ENCODE measurements at places on chromosomes 12 and 14.

DNA sequence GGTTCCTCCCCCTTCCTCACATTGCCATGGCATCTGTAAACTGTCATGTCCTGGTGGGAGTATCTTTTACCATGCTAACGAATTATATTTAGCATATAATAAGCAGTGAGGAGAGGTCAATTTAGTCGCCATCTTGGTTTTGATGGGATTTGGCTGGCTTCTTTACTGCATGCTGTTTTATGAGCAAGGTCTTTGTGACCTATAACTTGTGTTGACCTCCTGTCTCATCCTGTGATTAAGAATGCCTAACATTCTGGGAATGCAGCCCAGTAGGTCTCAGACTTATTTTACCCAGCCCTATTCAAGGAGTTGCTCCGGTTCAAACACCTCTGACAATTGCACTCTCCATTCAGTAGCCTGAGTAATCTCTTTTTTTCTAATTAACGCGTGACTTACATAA is 2.1 kb upstream of the EIF4B start:
- peak; percentile 83 for DNase-seq

GRCh38 chr12:93784339-93785086 is 107.3 kb downstream of the CRADD start:
- DNase-seq: no peak

GRCh38 chr12:124531906-124532305 is 35.5 kb downstream of the NCOR2 start:
- no peak for DNase-seq

DNA sequence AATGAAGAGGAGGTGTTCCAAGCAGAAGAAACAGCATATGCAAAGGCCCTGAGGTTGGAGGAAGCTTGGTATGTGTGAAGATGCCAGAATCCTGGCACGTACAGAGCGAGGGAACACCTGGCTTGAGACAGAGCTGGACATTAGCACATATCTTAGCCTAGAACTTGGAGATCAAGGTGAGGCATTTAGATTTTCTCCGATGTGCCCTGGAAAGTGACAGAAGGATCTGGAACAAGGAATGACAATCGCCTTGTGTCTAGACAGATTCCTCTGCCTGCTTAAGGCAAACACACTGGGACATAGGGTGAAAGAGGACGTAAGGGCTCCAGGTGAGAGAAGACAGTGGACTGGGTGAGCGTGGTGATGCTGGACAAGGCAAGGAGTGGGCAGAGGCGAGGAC is 32.2 kb upstream of the NOS1 start:
- DNase-seq: no peak

DNA sequence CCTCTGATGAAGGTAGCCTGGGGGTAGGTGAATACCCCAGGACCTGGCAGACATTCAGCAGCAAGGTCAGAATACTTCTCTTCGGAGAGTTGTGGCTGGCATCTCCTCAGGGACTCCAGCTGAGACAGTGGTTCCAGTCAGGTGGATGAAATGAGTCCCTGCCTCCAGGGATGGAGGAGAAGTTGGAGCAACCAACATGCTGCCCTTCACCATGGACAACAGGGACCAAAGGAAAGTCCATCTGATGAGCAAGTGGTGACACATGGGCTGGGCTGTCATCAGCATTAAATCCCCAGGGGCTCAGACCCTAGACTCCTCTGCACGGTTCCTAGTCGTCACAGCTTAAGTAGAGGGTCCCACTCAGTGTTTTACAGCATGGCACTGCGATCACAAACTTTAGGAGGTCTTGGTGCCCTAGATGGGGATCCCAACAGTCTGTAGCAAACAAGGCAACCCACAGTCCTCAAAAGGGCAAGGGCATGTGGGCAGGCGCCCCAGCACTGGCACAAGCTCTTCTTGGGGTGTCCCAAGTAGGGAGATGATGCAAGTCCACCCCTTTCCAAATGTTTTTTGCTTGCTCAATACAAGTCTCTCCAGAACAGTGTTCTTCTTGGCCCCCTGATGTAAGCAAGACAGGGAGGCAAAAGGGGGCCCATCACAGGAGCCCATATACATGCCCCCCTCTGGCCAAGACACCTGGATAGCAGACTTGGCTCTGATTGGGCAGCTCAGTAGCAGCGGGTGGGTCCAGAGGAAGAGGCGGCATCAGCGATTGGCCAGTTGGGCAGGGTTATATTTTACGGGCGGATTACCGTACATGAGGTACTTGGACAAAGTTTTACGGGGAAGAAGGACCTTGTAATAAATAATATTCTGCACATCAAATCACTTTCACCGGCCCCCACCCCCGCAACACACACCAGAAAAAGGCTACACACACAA is 10.8 kb upstream of the CDH24 start:
- DNase-seq: no peak

DNA sequence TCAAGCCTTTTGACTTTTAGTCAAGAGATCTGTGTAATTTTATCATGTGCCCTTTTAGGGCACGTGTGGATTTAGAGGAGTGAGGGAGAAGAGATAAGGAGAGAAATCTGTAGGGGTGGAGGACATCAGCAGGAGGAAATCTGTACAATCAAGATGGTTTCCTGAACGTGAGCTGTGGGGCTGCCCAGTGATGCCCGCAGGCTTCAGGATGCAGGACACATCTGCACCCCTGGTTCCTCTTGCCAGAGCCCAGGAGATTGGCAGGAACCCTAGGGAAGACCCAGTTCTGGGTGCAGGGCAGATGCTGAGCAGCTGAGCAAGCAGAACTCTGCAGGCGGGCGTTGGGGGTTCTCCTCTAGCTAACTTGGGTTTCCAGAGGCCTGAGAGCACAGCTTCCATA is 11.6 kb upstream of the TESPA1 start:
- DNase-seq: no peak

- DNase-seq: no peak
These were observed 160.9 kb upstream of the ABCD2 start for GRCh38 chr12:39780411-39780912.

- peak; percentile 13 for DNase-seq
These were observed 99.0 kb upstream of the PKP2 start for GRCh38 chr12:32995623-32996022.

GRCh38 chr14:84108746-84109457 is 1421.0 kb upstream of the FLRT2 start:
- DNase-seq: no peak

GRCh38 chr12:90287585-90287984 is 578.9 kb upstream of the ATP2B1 start:
- DNase-seq: peak; percentile 12

Measured in RKO (cell line).